DMS 273 treated with DMSO at 0.1 percent for 48 hours (cell line): ENCODE measurements at places on chromosomes 2 and 18.

DNA sequence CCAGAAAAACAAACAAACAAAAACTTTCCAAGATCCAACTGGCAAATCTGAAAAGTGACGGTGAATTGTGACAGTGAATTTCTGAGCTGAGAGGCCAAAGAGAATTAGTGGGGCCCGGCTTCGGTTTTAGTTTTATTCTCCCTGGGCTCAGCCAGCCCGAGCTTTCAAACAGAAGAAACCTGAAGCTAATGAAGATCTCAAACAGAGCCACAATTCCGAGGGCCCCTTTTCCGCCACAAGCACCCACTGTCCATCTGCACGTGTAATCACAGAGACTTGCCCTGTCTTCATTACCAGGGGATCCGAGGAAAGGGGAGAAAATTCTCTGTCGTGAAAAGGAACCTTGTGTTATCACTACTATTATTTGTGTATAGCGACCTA, 4.2 kb upstream of the ONECUT2 start:
- no peak for DNase-seq

- DNase-seq: no peak
These were observed 23.9 kb upstream of the GPR17 start for GRCh38 chr2:127621981-127622431.

DNA sequence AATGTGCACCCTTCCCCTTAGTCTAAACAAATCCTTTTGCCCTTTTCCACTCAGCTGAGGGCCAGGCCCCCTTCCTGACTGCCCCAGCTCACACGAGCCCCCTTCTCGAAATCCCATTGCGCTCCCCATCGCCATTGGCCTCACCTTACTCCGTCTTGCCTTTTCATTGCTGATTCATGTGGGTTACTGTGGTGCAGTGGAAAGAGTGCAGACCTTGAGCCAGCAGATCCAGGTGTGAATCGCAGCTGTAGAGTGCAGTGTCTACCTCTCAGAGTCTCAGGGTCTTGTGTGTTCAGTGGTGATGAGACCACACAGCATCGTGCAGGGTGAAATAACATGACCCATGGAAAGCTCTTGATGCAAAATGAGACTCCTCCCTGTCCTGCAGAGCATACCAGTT, 132.4 kb upstream of the APCDD1 start:
- no peak for DNase-seq

DNA sequence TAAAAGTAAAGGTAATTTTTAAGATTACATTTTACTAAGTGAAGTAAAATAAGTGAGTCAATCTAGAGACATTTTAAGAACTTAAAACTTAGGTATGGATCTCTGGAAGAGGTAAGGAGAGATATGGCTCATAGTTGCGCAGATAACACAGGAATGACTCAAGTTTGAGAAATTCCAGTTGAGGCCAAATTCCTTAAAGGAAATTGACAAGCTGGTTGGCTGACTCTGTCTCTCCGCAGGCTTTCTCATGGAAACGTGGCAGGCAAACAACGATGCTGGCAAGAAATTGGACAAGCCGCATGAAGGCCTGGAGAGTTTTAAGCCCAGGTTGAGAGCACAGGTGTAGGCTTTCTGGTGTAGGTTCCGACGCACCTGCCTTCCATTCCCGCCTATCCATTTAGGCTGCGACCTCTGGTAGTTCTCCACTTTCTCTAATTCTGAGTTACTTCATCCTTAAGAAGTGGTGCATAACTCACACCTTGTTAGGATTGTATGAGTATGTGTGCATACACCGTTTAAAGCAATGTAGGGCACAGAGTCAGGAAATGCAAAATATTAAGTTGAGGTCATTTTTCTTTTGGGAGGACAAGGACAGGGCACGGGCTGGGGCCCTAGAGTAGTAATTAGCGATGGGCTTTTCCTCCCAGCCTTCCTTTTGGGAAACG, 589 bp upstream of the DAW1 start:
- no peak for DNase-seq

- DNase-seq: no peak
These were observed 43.0 kb downstream of the WIPF1 start for GRCh38 chr2:174554529-174555150.

DNA sequence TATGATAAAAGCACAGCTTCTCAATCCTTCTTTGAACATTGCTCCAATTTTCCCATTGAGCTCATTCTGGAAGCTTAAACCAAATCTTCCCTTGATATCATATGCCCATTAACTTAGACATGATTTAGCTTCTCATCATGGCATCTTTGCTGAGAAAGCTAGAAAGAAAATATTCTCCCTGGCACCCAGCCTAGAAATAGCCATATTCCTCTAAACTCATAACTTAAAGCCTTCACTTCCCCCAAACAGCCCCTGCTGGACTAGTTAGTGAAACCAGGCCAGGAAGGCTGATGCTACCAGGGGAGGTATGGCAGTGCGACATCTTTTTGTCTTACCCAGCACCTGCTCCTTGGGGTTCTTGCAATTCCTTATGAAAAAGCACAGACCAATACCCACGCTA, 4.3 kb downstream of the AAK1 start:
- no peak for DNase-seq

DNA sequence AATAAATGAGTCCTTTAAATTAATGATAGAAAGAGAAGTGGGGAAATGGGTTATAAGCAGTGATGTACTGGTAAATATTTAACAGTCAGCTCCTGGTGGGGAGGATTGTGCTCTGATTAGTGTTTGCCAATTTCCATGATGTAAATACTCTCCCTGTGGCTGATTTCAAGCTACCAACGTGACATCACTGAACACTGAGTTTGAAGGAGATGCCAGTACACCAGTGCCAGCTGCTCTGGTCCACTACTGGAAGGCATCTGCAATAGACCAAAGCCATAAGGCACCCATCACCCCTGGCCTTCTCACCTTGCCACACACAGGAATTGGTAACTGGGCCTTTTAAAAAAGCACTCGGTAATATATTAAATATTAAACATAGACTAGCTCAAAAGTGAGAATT, 77.7 kb downstream of the TGOLN2 start:
- no peak for DNase-seq

DNA sequence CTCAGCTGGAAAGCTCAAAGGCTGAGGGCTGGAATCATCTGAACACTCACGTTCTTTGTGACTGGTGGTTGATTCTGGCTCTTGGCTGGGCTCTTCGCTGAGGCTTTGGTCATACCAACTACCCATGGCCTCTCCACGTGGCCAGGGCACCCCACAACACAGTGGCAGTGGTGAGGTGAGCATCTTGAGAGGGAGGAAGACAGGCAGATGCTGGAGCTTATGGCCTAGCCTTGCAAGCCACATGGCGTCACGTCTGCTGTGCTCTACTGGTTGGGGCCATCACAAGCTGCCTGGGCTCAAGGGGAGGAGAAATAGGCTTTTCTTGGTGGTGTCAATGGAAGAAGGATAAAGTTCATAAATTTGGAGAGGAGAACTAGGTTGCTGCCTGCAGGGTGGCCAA, 19.6 kb downstream of the LPIN1 start:
- DNase-seq: no peak

GRCh38 chr2:29596584-29596983, 324.8 kb downstream of the ALK start:
- no peak for DNase-seq

DNA sequence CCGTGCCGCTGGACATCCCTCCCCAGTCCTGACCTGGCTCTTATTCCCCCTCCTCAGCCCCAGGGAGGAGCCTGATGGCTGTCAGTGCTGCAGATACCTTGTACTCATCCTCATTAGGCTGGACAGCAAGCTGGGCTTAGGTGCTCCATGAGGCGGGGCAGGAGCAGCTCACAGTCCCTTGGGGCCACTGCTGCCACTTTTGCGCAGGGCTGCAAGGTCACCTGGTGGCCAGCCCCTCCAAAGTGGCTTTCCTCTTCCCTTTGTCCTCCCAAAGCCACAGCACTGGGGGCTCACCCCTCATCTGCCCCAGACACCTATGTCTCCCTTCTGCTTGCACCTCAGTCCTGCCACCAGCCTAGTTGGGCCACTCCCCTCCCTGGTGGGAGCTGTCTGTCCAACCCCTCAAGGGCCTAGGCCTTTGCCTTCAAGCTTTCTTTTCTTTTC, 60.8 kb downstream of the FAM168B start:
- no peak for DNase-seq

- no peak for DNase-seq
These were observed 18.0 kb downstream of the MBP start for GRCh38 chr18:77114415-77115191.

GRCh38 chr18:62386601-62387000, 61.5 kb downstream of the TNFRSF11A start:
- DNase-seq: no peak

DNA sequence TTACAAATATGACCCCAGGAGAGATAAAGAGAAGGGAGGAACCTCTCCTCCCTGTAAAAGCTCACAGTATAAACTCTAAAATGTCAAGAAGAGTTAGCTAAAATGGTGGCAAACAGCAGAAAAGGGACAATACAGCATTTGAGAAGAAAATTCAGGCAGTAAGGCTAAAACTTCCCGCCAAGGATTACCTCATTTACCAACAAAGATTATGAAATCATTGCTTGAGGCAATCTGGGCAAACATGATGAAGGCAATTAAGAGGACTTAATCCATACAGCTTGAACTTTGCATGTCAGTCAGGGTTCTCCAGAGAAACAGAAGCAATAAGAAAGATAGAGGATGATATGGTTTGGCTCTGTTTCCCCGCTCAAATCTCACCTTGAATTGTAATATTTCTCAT, 81.4 kb downstream of the CMPK2 start:
- DNase-seq: no peak
